Frontal cortex (tissue), 4 donors: ENCODE measurements at places on chromosomes 6 and 20.

- DNase-seq, result no peak
These were observed 11.8 kb upstream of the FAM184A start for GRCh38 chr6:119090256-119090655.

DNA sequence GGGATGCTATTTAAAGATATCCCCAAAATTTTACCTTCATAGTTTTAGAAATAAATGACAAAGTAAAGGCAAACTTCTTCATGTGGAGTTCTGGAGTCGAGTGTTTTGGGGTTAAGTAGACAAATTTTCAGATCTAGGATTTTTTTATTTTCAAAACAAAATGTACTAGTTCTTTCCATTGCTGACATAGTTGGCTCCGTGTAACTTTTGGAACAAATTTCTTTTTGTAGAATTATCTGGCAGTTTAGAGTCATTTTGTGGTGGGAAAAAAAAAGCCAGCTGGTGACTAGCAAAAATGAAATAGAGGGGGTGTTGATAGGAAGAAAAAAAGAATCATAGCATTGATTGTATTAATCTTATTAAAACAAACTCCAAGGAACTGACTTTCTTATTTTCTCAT is 131.6 kb upstream of the TCF21 start:
- DNase-seq, result no peak

- DNase-seq, result no peak
These were observed 7.0 kb downstream of the HIVEP2 start for GRCh38 chr6:142937986-142938385.

DNA sequence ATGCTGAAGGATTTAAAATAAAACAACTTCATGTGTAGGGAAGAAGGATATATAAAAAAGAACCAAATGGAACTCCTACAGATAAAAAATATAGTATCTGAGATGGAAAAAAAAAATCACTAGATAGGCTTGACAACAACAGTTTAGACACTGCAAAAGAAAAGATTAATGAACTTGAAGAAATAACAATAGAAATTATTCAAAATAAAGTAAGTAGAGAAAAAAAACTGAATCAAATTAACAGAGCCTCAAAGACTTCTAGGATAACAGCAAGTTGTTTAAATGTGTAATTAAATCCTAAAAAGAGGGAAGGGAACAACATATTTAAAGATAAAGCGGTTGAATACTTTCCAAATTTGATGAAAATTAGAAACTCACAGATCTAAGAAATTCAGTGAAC is 316.3 kb upstream of the ECI2 start:
- DNase-seq, result no peak

DNA sequence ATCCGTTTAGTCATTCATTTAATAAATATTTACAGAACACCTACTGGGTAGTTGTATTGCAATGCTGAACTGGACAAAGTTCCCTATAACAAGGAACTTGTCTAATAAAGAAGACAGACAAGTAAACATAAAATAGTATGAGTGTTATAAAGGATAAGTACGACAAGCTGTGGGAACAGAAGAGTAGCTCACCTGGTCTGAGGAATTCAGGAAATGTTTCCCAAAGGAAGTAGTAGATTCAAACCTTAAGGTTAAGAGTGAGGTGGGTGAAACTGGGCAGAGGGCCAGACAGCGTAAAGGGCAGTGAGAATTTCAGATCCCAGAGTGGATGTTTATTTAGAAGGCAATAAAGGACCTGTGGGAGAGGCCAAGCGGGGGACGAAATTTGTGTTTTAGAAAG is 72.3 kb upstream of the CD2AP start:
- no peak for DNase-seq

GRCh38 chr6:160583794-160584193 is 80.3 kb downstream of the LPA start:
- DNase-seq, result no peak

- DNase-seq, result no peak
These were observed 236.6 kb downstream of the SLC24A3 start for GRCh38 chr20:19449051-19449450.
